ENCODE measurements at places on chromosomes 3 and 15.
A peak's percentile ranks its signal among the peaks of the same experiment; 100 is the strongest.

- no peak for DNase-seq
These were observed 317.1 kb upstream of the TGFBR2 start for GRCh38 chr3:30289324-30289723.

DNA sequence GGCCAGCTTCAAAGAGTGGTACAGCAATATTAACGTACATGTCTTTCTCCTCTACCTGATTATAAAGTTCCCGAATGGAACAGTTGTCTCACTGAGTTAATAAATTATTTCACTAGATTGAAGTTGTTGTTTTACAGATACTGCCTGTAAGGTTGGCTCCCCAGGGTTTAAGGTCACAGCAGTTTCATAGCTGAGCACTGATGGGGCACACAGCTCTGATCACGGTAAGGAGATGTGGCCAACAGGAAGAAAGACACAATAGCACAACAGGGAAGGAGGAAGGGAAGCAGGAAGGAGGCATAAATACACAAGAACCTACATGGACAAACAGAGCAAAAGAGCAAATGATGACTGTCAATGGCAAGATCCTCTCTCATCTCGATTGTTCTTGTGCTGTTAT is 215.6 kb downstream of the WNT5A start:
- no peak for DNase-seq

GRCh38 chr15:62254137-62254934 is 89.3 kb upstream of the C2CD4B start:
- peak; percentile 29 for DNase-seq

DNA sequence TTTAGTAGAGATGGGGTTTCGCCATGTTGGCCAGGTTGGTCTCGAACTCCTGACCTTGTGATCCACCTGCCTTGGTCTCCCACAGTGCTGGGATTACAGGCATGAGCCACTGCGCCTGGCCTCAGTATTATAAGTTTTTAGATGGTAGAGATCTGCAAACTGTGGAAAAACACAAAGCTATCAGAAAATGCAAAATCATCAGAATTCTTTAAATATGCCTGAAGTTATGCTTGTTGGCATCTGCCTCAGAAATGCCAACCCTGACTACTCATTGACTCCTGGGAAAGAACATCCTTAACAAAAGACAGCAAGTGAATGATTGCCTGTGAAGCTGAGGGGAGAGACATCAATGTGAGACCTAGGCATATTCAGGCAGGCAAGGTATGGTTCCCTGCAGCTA is 94.3 kb upstream of the MB21D2 start:
- no peak for DNase-seq

DNA sequence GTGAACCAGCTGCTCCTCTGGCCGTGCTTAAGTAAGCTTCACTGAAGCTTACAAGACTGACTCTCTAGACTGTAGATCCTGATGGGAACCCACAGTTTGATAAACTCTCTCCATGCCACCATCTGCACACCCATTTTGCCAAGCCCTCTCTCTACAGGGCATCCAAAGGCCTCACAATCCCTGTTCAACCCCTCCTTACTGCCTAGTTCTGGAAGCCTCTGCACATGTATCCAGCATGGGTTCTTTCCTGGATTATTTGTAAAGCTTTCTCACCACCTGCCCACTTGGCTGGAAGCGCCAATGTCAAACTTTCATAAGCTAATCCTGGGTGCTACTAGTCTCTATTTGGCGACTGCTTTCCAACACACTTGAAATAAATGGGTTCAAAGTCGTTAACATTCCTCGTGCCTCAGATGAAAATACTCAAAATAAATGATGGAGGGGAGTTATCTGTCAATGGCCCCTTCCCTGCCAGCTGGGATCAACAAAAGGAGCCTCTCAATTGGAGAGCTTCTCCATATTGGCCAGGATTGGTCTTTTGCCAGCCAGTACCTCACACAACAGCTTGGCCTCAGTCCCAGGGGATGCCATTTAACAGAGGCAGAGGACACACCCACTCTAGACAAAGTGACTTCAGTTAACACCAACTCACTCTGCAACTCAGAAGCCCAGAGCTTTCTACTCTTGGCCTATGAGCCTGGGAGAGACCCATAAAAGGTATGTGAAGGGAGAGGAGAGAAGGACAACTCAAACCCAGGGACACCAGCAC is 48.1 kb downstream of the SH3BP5 start:
- no peak for DNase-seq

DNA sequence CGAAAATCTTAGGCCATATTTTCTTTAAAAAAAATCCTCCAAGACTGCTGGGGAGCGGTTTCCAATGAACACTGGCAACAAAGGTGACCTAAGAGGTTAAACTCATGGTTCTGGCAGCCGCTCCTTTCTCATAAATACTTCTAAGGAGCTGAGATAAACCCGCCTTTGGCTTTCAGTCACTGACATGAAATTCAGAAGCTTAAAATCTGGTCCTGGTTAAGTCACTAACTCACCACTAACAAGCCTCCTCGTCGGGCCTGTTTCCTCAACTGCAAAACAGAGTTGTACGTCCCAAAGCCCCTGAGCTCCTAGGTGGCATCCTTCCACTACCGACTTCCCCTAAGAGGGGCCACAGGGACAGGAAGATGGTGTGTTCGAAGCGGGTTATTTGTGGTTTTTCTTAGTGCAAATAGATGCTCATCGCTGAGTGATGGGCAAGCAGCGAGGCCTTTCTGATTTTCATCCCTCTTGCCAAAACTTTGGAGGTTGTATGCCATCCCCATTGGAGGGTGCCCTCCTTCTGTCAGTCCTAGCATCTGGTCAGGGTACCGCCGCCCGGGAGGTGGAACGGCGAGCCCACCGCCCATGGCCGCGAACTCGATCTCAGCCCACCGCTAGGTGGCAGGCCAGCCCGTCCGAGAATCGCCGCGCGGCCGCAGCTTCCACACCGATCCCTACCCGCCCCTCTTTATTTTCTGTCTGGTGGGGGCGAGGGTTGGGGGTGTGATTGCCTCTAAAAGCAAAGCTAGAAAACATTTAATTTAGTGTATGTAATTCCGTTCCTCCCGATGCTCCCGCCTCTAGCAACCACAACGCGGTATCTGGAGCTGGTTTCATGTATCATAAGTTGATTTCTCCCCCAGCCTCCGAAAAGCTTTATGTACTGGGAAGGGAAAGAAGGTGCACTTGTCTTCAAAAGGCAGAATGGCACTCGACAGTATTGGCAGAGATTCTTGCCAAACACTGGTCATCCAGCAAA is 4.6 kb downstream of the BCL6 start:
- no peak for DNase-seq

- DNase-seq: no peak
These were observed 81.9 kb upstream of the PLXND1 start for GRCh38 chr3:129688271-129688895.

- peak; percentile 17 for DNase-seq
These were observed 742 bp downstream of the TNK2 start for GRCh38 chr3:195907684-195907933.

DNA sequence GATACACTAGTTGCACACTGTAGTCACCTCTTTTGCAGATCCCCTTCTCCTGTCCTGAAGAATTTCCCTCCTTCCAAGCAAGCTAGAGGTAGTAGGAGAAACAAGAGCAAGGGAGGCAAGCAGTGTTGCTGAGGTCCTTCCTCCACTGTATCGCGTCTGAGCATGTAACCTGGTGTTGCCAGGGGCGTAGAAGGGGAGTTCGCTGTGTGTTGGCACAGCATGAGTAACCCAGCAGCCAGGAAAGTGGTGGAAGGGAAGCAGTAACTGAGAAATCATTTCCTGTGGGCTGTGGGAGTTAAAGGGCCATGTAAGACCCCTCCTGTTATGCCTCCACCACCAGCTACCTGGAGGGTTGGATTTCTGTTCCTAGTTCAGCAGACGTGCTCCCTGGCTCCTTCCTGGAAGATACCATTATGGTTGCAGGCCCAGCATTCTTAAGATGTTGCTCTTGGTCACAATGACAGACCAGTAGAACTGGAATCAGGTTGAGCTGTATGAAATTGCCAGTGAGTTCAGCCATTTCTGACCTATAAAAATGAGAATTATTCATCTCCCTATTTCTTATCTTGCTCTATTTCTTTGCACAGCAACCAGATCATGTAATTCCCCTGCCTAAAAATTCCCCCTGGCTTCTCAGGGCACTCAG is 215.3 kb upstream of the TOPAZ1 start:
- DNase-seq: no peak

DNA sequence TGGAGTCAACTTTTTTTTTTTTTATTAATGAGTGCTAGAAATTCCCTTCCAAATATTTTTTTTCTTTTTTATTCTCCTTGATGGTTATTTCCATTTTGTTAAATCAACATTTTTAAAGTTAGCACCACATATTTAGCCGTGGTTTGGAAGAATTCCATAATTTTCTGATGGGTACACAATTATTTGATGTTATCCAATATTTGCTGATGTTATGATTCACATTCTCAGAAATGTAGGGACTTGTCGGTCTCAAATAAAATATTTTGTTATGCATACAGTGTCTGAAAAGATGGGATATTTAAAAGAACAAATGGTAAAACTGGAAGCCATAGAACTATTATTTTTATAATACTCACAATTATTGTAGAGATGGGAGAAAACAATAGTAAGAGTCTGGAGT is 911.5 kb upstream of the GBE1 start:
- no peak for DNase-seq

DNA sequence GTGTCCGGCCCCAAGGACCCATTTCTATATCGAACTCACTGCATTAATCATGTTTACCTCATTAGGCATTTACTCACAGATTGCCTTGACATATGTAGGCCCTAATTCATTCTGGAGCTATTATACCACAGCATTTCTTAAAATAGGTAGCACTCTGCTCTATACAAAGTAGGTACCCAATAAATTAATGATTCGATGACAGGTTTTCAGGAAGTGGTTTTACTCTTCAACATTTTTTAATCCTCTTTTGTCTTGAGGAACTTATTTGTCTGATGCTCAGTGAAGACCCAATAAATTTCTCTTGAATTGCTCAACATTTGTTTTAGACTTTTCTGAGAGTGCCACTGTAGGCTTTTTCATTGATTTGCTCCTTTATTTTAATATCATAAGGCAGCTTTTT is 12.1 kb downstream of the TGFBR2 start:
- no peak for DNase-seq

DNA sequence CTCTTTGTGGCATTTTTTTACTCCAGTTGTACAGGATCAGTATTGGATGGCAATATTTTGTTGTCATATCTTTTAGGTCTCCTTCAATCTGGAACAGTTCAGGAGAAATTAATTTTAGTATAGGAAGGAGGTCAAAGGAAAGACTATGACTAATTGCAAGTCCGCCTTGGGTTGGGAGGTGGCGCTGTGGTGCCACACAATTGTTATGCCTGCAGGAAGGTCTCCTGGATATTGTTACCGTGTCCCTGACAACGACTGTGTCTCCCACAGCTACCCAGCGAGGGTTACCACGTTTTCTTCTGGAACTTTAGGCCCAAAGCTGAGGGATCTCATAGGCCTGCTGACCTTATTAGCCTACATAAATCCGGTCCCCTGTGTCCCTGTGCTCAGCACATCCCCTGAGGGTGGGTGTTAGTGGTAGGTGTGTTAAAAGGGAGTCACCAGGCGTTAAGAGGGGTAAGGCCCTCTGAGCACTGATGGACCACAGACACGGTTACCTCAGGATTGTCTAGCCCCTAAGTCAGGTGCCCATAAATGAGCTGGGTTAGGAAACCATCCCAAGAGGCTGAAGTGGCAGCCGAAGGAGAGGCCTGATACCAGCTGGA is 31.5 kb downstream of the KCNAB1 start:
- DNase-seq: no peak

- no peak for DNase-seq
These were observed 1121.2 kb downstream of the NSUN3 start for GRCh38 chr3:95184038-95184437.

GRCh38 chr15:59437817-59438624 is at the start of gene FAM81A:
TSS of gene FAM81A (plus strand) at chr15:59438186. CDS start at chr15:59458627, 20,441 bp downstream.
- DNase-seq: no peak

- no peak for DNase-seq
These were observed 403.2 kb downstream of the MECOM start for GRCh38 chr3:169260296-169260695.

DNA sequence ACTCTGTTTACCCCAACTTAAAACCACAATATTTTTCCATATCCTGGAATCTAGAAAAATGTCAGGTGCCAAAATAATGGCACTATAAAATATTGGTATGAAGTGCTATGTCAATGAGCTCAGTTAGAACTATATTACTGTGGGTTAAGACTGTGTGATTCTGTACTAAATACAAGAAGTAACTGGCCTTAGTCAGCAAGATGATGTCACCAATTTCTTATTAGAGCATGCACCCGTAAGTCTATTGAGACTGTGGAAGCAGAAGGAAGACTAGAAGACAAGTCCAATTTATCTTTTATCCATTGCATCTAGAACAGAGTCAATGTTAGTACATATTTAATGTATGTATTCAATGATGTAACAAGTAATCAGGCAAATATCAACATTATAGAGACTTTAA is 25.0 kb downstream of the LRRC58 start:
- DNase-seq: no peak

DNA sequence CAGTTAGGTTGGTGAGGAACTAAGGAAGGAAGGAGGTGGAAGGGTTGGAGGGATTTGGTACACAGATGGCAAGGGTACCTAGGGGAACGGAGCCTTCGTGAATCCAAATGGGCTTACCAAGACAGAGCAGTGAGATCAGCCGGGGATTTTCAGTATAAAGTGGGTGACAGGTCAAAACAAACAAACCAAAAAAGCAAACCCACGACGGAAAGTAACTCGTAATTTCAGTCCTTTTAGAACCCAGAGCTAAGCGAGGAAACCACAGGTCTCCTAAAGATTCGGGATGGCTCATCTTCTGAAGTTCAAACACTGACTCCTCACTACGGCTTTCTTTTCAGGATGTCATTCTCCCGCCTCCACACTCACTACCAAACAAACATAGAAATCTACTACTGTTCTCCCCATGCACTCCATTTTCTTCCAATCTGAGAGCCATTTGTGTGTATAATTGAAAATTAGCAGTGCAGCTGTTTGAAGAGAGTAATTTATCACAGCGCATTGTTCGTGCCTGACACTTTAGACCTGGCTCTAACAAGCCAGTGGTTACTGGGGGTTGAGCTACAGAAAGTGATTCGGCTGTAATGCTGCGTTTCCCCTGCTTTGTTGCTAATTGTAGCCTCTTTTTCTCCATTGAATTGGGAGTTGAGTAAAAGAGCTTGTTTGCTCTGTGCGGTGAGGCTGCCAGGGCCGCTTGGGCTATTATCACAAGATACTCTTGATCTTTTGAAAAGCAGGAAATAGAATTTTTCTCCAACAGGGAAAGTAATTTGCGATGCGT is 64.7 kb upstream of the CCDC39 start:
- DNase-seq: no peak

- no peak for DNase-seq
These were observed 26.1 kb upstream of the GFM1 start for GRCh38 chr3:158617982-158618875.
